ENCODE measurements at places on chromosomes 4 and X.

- DNase-seq, result no peak
Observed at GRCh38 chrX:101386542-101386885, 523 bp upstream of the BTK start.

DNA sequence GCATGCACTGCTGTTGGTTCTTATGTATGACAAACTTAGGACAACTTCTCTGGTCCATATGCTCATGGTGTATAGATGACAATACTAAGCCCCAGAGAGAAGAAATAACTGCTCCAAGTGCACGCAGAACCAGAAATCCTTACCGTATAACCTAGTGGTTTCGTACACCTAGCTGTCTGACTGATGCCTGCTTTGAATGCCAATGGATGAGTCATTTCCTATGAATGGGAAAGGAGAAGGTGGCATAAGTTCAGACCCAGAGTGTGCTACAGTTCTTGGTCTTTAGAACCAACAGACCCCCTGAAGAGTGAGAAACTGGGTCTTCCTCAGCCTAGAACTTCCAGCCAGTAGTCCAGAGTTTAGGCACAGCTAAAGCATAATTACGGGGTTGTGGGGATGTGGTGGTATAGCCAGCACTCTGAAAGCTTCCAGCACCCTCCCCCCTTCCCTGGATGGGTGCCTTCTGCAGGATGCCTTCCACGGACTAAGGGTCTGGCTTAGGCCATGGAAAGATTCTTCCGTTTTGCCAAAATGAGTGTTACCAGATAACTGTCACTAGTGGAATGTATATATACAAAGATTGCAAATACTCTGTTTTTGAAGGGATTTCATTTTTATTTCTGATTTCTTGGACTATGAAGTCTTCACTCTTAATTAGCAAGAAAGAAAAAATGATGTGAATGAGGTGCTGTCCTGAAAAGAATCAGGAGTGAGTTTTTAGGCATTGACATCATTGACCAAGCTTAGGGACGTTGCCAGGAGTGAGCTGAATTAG is 84.6 kb upstream of the PACRGL start:
- no peak for DNase-seq

GRCh38 chr4:161714022-161714751 is 449.6 kb downstream of the FSTL5 start:
- DNase-seq, result no peak

DNA sequence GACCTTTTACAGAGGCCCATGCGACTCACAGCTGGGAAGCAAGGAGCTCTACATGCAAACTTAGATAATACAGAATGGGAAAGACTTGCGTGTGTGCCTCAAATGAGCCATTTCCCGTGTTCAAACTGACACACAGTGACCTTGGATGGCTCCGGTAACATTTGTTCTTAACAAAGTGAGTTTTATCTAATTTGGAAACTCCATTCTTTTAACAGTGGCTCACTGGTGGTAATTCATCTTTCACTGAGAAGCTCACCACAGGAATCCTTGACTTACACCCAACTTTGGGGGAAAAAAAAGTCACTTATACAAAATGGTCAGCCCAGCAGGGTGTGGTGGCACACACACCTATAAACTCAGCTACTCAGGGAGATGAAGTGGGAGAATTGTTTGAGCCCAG is 190.6 kb downstream of the LDB2 start:
- DNase-seq, result no peak

DNA sequence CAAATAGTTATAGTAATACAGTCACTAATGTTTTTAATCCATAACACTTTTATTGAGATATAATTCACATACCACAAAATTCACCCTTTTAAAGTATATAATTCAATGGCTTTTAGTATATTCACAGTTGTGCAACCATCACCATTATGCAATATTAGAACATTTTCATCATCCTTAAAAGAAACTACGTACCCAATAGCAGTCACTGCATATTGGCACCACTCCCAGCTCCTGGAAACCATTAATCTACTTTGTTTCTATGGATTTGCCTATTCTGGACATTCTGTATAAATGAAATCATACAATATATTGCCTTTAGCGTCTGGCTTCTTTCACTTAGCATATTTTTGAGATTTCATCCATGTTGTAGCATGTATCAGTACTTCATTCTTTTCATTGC is 99.3 kb downstream of the AMMECR1 start:
- DNase-seq, result no peak

DNA sequence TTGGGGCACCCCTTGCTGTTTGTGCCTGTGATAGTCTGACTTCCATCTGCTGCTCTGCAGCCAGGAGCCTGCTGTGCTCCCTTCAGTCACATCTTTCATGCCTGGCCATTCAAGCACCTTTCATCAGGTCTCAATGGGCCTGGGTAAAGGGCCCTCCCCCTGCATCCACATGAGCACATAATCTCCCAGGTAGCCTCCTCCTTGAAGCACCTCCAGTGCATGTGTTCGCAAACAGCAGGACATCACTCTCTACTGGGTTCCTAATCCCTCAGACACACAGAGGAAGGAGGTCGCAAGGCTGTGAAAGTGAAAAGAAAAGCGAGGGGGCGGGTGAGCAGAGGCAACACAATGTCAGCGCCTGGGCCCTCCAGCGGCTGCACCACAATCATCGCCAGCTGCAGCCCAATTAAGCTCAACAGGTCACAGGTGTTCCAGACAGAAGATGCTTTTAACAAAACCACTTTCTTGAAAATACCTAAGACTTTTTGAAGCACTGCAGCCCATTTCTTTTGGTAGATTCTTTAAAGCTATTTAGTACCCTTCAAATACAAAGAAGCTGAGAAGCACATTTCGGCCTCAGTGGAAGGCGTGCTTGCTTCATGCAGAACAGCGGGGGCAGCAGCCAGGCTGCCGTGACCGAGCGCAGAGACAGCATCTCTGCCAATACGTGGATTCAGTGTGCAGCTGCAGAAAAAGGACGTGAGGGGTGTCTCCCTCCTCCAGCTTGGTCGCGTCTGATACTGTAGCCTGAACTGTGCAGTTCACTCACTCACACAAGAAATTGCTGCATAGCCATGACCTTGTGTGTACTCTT is 92.2 kb upstream of the SPRY1 start:
- peak; percentile 54 for DNase-seq

- DNase-seq, result no peak
Observed at GRCh38 chr4:150008546-150008945, 69.7 kb upstream of the DCLK2 start.

Data from Right ventricle myocardium superior (tissue), 1 donor.